ENCODE measurements at places on chromosomes 5 and 9. TPM values are rescaled to one million over a fixed set of nuclear protein-coding genes. Genes with fewer than 3 reads are reported as not detected.
A peak's percentile ranks its signal among the peaks of the same experiment; 100 is the strongest.

Gene FOXD4L3
- not detected for polyA plus RNA-seq

Gene PHYHD1
- 1.8 TPM for polyA plus RNA-seq

Gene SH2D3C
- polyA plus RNA-seq = 218 TPM

Gene AGGF1
- 6.7 TPM for polyA plus RNA-seq

Gene JAK2
- 1.6 TPM for polyA plus RNA-seq

Gene CMYA5
- 0.04 TPM for polyA plus RNA-seq

Gene TMEFF1
- 3.2 TPM for polyA plus RNA-seq

DNA sequence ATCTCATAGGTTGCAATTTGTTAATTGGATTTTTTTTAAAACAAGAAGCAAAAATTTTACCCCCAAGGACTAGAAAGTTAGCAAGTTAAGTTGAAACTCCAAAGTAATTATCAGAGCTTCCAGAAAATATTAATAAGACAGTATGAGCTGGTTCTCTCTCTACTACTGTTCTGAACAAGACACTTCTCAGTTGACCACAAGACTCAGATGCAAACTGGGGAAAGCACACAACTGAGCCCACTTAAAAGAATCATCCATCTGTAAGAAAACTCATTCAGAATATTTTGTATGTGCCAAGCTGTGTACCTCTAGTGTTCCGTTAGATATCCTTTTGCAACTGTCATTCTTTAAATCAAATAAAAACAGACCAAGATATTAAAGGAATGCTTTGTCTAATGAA, 60.0 kb downstream of the MAP1B start:
- peaks cover 21% of the 10 kb centered on the region for H3K4me1 ChIP-seq
- no peak overlapping the region for H3K27ac ChIP-seq
- H3K4me3 ChIP-seq = no peak overlapping the region
- DNase-seq = no peak

- DNase-seq = no peak
- no peaks in the 10 kb centered on the region for H3K27me3 ChIP-seq
- H3K27ac ChIP-seq = no peak overlapping the region
These were observed 257.8 kb downstream of the FSTL4 start for GRCh38 chr5:133354323-133355185.

- no peak for DNase-seq
- H3K4me1 ChIP-seq = no peaks in the 10 kb centered on the region
- H3K4me3 ChIP-seq = no peak overlapping the region
- H3K27me3 ChIP-seq = no peaks in the 10 kb centered on the region
- H3K36me3 ChIP-seq = no peaks in the 10 kb centered on the region
These were observed 331.5 kb upstream of the GRIN3A start for GRCh38 chr9:102069969-102070368.

DNA sequence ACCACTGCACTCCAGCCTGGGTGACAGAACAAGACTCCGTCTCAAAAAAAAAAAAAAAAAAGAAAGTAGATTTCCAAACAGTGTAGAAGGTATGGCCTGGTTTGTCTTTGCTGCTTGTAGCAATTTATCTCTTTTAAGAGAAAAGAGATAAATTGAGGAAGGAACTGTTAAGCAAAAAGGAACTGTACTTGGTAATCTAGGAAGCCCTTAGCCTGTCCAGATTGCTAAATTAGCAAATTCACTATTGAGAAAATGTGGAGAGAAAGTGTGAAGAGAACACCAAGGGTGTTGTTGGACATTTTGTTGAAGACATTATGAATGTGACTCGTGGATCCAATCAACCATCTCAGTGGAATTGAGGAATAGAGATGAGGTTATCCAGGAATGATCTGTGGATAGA, 13.0 kb upstream of the SUSD3 start:
- no peak for DNase-seq
- H3K4me3 ChIP-seq = no peak overlapping the region
- no peaks in the 10 kb centered on the region for H3K36me3 ChIP-seq
- no peaks in the 10 kb centered on the region for H3K27me3 ChIP-seq
- H3K27ac ChIP-seq = no peak overlapping the region

DNA sequence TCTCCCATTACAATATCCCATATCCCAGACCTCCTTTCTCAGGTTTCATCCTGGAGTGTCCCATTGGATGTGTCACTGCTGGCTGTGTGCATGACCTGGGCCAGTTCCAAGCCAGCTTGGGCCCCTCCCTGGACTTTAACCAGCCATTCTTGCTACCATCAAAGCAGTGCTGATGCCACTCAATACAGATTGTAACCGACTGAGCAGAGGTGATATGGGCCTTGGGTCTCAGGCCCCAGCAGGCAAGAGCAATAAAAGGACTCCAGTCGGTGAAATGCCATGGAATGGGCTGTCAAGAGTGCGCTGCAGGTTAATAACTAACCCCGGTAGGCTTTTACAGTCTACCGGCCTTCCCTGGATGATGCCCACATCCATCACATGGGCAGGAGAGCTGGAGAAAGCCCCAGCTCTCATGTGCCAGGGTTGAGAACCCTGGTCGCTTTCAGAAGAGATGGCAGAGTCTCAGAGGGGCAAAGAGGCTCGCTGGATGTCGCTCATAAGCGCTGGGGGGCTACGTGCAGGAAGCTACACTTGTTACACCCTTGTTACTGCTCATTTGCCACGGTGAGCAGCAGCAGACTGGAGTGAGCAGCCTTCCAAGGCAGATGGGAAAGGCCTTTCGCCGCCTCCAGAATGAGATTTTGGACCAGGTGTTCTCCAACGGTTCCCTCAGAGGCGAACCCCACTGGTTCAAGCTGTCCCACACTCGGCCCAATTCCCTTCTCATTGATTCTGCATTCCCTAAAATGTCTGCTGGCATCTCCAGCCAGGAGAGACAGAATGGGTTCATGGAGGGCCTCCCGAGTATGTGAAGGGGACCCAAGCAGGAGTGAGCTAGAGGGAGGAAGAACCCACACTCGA, 13.2 kb downstream of the EPB41L4B start:
- H3K4me1 ChIP-seq = no peaks in the 10 kb centered on the region
- H3K27me3 ChIP-seq = peaks cover 3% of the 10 kb centered on the region
- H3K27ac ChIP-seq = no peak overlapping the region
- DNase-seq = no peak
- no peaks in the 10 kb centered on the region for H3K36me3 ChIP-seq

DNA sequence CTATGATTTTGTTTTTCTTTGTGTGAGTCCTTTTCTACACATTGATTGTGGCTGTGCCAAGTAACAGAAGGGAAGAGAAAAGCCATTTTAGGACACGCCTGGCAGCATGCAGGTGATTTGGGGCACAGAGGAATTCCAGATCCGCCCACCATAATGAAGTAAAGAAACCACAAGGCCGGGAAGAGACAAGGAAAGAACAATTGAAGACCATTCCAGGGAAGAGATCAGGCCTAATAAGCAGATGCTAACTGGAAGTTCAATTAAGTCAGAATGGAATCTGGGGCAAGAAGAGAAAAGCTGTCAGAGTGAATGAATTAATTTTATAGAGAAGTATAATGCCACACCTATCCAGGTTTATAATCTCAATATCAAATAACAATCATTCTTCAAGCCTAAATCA, 110.2 kb upstream of the ISL1 start:
- DNase-seq = no peak
- no peaks in the 10 kb centered on the region for H3K4me1 ChIP-seq
- no peak overlapping the region for H3K4me3 ChIP-seq

DNA sequence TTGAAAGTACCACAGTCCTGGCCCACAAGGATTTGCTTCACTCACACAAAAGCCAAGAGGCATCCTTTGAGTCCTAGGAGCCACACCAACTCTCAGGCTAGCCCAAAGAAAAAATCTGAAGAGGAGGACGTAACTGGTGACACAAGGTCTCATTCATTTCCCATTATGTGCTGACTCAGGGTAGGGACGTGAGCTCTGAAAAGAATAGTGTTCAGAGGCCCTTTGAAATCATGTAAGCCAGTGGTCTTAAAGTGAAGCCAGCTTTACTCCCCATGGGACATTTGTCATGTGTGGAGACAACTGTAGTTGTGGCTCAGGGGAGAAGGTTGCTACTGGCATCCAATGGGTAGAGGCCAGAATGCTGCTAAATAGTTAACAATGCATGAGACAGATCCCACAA, 332.4 kb downstream of the KCTD16 start:
- H3K36me3 ChIP-seq = no peaks in the 10 kb centered on the region
- no peak for DNase-seq
- H3K4me3 ChIP-seq = no peak overlapping the region
- H3K27me3 ChIP-seq = no peaks in the 10 kb centered on the region
- H3K4me1 ChIP-seq = no peaks in the 10 kb centered on the region

DNA sequence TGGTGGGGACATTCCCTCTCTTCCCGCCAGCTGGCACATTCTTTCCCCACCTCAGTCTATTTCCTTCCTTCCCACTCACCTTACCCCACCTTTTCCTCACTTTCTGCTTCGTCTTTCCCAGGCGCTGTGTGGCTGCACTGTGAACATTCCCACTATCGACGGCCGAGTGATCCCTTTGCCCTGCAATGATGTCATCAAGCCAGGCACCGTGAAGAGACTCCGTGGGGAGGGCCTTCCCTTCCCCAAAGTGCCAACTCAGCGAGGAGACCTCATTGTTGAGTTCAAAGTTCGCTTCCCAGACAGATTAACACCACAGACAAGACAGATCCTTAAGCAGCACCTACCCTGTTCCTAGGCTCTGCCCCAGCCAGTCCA, 7.3 kb downstream of the DNAJB5 start:
- no peak overlapping the region for H3K4me3 ChIP-seq
- no peak overlapping the region for H3K27ac ChIP-seq
- no peaks in the 10 kb centered on the region for H3K27me3 ChIP-seq

DNA sequence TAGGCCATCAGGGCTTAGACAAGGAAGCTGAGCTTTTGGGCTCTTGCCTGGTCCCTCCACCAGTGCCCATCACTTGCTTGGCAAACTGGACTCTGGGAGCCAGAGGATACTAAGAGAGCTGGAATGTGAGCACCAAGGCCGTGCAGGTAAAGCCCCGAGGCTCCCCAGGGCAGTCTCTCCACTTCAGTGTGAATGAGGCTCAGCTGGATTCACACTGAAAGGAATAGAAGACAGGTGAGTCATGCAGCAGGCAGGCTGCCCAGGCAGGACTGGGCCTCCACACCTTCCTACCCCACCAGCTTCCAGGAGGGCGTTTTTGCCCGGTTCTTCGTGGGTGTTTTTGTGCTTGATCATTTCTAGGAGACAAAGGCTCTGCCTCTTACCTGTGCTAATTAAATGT, 7.3 kb upstream of the CTSV start:
- no peak overlapping the region for H3K27ac ChIP-seq
- DNase-seq = no peak
- no peaks in the 10 kb centered on the region for H3K4me1 ChIP-seq
- no peaks in the 10 kb centered on the region for H3K36me3 ChIP-seq

DNA sequence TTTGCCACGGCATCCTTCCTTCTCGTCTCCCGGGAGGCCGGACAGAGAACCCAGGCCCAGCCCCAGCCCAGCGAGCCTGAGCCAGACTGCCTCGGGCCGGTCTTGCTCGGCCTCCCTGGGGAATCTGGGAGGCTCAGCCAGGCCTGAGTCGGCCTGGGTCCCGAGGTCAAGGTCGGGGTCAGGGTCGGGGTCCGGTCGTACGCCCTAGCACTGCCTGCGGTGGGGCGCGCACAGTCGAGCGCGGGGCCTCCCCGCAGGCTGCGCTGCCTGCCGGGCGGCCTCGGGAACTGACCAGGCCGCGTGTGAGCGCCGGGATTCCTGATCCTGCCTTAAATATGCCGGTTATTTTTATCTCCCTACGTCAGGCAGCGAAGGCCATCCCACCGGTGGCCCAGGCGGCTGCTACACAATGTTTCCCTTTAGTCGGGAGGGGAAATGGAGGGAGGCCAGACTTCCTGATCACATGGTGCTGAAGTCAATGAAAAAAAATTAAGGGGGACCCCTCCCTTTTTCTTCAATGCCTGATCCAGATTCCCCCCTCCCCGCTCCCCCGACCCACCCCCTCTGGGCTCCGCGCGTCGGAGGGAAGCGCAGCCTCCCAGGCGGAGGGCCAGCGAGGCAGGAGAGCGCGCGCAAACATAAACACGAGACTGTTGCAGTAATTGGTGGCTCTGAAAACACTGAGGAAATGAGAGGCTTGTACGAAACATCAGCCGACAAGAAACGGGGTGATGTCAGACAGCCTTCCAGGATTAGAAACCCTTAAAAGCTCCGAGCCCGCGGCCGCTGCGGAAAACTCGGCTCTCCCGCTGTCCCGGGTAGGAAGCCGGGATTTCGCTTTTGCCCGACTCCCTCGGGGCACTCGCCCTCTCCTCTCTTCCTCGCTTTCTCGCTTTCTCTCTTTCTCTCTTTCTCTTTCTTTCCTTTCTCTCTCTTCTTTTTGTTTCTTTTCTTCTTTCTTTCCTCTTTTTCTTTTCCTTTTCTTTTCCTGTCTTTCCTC, 148.2 kb upstream of the KLF4 start:
- peak; percentile 99 for DNase-seq
- peaks cover 14% of the 10 kb centered on the region for H3K4me1 ChIP-seq
- H3K36me3 ChIP-seq = no peaks in the 10 kb centered on the region
- peak overlapping the region; percentile 4 for H3K4me3 ChIP-seq

DNA sequence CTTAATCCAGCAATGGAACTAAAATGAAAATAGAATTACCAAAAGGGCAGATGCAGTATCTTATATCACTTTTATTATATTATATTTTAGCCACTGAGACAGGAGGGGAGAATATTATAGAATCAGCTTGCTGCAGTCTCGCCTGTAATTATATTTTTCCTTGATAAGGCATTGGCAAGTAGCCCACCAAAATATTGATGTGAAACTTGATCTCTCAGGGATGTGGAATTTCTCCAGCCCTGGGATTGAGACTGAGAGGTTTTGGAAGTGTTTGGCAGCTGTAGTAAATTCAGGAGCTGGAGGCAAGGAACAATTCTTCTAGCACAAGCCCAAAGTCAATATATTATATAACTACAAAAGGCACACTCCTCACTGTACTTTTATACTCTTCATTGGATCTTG, 142.1 kb upstream of the ADAMTSL1 start:
- no peaks in the 10 kb centered on the region for H3K36me3 ChIP-seq
- no peak overlapping the region for H3K4me3 ChIP-seq
- DNase-seq = peak; percentile 99

DNA sequence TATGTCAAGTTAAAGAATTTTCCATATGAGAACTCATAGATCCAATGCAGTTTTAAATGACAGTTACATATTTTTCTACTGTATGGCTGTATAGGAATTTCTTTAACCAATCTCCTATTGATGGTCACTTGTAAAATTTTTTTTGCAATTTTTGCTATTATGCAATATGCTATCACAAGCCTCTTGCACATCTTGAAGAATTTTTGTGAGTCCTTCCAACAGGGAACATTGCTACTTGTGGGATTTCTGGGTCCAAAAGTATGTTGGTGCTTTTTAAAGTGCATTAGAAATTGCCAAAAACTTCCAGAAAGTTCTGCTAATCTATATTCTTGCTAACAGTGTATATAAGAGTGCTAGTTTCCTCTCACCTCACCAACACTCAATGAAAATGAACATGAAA, 65.1 kb downstream of the NPR3 start:
- no peak for DNase-seq
- H3K27ac ChIP-seq = no peak overlapping the region
- no peaks in the 10 kb centered on the region for H3K27me3 ChIP-seq
- no peak overlapping the region for H3K4me3 ChIP-seq
- no peaks in the 10 kb centered on the region for H3K36me3 ChIP-seq

GRCh38 chr5:86909418-86910295, 291.9 kb downstream of the COX7C start:
- DNase-seq = no peak
- H3K27me3 ChIP-seq = no peaks in the 10 kb centered on the region
- no peaks in the 10 kb centered on the region for H3K36me3 ChIP-seq
- no peaks in the 10 kb centered on the region for H3K4me1 ChIP-seq
- no peak overlapping the region for H3K27ac ChIP-seq

GRCh38 chr5:172745838-172746237, 25.2 kb downstream of the DUSP1 start:
- no peak overlapping the region for H3K27ac ChIP-seq
- no peak overlapping the region for H3K4me3 ChIP-seq
- no peaks in the 10 kb centered on the region for H3K27me3 ChIP-seq
- no peaks in the 10 kb centered on the region for H3K36me3 ChIP-seq
- no peak for DNase-seq

Data from endothelial cell of umbilical vein (primary cell).